ENCODE measurements at places on chromosomes 5 and 9.

DNA sequence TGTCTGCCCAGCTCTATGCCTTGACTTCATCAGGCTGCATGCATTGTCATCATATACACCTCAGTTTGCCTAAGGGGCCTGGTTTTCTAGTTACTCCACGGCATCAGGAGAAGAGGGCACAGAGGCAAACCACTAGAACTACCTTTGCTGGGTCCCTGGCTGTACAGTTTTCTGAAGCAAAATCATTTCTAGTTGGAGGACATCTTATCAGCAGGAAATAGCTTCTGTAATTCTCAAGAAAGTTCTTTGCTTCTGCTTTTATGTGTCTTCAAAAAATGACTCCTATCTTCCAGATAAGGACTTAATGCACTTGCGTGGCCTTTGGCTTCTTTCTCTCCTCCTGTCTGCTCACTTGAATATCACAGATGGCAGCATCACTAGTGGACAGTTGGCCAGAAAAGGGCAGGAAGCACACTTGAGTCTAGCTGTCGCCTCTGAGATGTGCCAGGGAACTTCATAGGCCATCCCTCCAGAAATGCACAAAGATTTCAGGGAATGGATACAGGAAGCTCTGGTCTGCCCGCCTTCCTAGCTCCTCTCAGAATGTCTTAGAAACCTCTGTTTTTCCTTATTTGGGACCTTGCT lies 22.4 kb upstream of the LTC4S start:
- no peak for DNase-seq

DNA sequence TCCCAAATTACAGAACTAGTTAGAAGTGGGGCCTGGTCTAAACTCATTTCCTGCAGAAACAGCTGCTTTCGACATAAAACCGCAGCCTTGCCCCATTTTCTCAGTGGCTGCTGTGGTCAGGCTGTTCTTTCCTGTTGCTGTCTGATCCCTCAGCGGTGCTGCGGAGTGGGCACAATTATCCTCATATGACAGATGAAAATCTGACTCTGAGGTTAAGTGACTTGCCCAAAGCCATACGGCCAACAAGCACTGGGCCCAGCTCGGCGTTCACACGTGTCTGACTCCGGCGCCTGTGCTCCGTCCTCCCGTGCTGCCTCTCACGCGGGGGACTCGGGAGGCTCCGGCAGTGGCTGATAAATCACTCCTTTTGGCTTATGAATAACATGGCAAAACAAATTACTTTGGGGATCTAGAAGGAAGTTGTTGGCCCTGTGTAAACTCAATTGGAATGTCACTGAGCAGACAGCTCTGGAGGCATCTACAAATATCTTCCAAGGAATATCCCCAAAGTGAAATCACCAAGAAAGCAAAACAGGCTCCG lies 142.6 kb upstream of the LMX1B start:
- DNase-seq = no peak

DNA sequence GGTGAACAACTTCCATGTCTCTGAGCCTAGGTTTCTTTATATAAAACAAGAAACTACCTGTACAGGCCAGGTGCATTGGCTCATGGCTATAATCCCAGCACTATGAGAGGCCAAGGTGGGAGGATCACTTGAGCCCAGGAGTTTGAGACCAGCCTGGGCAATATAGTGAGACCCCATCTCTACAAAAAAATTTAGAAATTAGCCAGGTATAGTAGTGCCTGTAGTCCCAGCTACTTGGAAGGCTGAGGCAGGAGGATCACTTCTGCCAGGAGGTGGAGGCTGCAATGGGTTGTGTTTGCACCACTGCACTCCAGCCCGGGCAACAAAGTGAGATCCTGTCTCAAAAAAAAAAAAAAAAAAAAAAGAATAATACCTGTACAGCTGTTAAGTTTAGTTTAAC lies 11.1 kb downstream of the FAM13B start:
- DNase-seq = no peak

DNA sequence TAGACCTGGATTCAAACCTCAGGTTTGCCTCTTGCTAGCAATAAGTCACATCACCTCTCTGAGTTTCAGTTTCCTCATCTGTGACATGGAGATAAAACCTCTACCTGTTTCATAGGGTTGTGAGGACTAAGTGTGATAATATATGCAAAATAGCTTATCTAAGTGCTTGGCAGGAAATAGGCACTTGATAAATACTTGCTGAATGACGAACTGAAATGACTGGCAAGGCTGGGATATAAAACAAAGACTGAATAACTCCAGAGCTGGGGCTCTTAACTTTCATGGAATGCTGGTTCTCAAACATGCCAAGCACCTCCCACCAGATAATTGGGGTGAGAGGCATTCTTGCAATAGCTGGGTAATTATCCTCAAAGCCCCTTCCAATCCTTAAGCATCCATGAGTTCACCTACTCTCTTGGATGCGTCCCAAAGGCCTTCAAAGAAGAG lies 87.6 kb downstream of the ADRB2 start:
- DNase-seq = no peak

DNA sequence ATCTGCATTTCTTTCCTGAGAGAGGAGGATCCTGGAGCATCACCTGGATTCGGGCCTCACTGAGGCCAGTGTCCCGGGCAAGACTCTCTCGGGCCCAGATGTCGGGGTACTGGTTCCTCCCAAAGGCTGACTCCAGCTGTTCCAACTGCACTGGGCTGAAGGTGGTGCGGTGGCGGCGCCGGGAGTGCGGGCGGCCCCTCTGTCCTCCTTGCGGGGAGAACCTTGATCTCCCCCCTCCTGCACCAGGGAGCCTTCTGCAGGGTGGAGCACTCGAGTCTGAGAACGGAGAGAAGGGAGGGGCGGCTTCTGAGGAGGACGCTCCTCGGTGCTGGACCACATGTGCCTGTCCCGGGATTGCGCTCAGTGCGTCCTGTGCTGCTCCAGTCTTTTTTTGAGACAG lies 2.0 kb downstream of the PROP1 start:
- DNase-seq = no peak

Data from NCI-H526 treated with DMSO at 0.1 percent for 48 hours (cell line).